ENCODE measurements at places on chromosomes 2 and 18.

- DNase-seq, result no peak
These were observed 3.2 kb upstream of the GPR155 start for GRCh38 chr2:174490051-174490450.

DNA sequence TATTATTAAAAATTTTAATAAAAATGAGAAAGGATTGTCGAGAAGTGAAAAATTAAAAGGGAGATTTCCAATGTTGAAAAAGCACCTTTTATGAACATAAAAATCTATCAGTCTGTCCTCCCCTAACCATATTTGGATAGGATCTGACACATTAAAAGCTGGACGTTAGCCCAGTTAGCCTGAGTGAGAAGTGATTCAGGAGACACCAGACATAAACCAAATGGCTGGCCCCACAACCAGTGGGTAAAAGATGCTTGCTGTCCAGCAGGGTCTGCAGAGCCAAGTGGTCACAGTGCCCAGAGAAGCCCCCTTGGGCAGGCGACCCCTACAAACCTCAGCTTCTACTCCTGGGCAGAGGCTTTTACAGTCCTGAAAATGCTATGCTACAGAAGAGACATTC is 253.8 kb upstream of the LYPD1 start:
- no peak for DNase-seq

DNA sequence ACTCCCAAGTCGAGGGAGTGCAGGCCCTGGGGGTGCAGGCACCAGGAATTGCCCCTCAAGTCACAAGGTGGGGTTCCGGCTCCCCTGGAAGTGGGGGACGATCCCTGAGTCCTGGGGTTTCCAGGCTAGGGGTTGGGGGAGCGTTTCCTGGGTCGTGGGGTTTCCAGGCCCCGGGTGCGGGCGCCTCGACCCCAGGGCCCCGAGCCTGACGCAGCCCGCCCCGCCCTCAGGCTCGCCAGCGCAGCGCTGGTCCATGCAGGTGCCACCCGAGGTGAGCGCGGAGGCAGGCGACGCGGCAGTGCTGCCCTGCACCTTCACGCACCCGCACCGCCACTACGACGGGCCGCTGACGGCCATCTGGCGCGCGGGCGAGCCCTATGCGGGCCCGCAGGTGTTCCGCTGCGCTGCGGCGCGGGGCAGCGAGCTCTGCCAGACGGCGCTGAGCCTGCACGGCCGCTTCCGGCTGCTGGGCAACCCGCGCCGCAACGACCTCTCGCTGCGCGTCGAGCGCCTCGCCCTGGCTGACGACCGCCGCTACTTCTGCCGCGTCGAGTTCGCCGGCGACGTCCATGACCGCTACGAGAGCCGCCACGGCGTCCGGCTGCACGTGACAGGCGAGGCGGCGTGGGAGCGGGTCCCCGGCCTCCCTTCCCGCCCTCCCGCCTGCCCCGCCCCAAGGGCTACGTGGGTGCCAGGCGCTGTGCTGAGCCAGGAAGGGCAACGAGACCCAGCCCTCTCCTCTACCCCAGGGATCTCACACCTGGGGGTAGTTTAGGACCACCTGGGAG is 12.0 kb downstream of the SIGLEC15 start:
- DNase-seq, result peak; percentile 78

GRCh38 chr2:169818241-169818640 is 6.5 kb downstream of the METTL5 start:
- no peak for DNase-seq

DNA sequence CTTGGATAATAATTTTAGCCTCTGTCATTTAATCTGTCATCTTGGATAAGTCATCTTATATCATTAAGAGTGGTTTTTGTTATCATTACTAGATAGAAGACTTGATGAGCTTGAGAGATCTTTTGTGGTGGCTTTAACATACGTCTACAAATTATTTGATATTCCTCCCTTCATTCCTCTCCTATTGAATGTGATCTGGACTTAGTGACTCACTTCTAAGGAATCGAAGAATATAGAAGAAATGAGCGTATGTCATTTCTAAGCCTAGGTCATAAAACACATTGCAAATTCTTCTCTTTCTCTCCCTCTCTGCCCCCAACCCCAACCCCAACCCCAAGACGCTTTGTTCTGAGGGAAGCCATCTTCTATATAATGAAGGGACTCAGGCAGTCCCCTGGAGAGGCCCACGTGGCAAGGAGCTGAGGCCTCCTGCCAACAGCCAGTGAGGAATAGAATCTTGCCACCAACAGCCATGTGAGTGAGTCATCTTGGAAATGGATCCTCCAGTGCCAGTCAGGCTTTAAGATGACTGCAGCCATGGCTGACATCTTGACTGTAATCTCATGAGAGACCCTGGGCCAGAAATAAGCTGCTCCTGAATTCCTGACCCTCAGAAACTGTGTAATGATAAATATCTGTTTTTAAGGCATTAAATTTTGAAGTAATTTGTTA is 221.6 kb upstream of the SP5 start:
- no peak for DNase-seq

All from nephron progenitor cell (in vitro differentiated cells).